ENCODE measurements at places on chromosomes 4 and X. TPM values are rescaled to one million over a fixed set of nuclear protein-coding genes. Genes with fewer than 3 reads are reported as not detected.
A peak's percentile ranks its signal among the peaks of the same experiment; 100 is the strongest.

Gene SLITRK4
- polyA plus RNA-seq: 14.3 TPM

Gene TCEAL7
- polyA plus RNA-seq: 46.6 TPM

Gene TMEM154
- 2.9 TPM for polyA plus RNA-seq

Gene FHIP1A
- 6.5 TPM for polyA plus RNA-seq

- DNase-seq: no peak
Measured at GRCh38 chrX:85828771-85829170, 218.6 kb downstream of the CHM start.

DNA sequence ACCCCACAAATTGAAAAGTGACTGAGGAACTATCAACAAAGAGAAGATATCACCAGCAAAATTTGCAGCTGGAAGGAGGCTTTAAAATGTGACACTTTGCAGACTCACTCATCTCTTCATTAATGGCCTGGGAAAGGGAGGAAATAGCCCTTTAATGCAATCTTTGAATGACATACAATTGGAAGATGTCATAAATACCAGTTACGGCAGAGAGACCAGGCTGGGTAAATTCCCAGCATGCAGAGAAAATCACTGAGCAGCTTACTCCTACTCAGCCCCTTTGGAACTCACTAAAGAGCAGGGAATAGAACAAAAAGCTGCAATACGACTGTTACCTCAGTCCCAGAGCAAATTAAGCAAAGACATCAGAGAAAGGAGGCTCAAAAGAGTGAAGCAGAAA lies 238.9 kb downstream of the HS3ST1 start:
- no peak for DNase-seq

DNA sequence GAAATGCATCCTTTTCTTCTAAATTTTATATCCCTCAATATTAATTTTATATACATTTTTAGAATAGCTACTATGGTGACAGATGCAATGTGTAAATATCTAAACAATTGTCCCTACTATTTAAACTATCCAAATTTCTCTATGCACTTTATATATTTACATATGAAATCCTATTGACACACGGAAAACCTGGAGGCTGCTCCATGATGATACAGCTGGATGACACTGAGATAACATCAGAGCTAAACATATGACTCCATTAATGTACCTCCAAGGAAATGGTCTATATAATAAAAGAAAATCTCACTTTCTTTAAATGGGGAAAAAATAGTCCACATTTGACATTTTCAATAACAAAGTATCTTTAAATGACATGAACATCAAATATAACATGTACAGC lies 43.7 kb downstream of the DDX60 start:
- DNase-seq: no peak

- no peak for DNase-seq
Measured at GRCh38 chr4:138275216-138275615, 33.1 kb upstream of the SLC7A11 start.

- DNase-seq: no peak
Measured at GRCh38 chrX:153580700-153581386, 18.1 kb downstream of the CCNQ start.

GRCh38 chrX:112851806-112852205 lies 11.2 kb upstream of the AMOT start:
- no peak for DNase-seq

DNA sequence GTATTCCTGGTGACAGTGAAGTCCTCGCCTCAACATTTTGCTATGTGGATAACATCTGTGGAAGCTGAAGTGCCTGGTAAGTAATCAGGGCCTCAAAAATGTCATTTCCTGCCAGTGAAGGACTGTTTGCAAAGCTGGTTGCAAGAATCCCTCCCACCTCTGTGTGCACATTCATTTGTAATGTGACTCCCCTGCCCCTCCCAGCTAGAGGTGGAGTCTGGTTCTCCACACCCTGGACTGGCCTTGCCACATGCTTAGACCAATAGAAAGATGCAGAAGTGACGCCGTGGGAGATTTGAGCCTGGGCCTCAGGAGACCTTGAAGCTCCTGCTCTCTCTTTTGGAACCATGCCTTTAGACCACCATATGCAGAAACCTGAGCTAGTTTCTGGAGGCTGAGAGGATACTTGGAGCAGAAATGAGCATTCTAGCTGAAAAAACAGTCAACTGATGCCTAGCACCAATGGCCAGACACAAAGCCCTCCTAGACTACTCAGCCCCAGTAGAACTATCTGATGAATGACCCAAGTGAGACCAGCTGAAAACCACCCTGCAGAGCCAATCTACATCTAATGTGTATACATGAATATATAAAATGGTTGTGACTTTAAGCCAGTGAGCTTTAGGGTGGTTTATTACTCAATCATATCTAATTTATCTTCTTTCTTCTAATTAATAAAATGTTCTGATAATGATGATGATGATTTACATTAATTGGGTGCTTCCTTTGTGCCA lies 47.8 kb upstream of the CRMP1 start:
- no peak for DNase-seq

DNA sequence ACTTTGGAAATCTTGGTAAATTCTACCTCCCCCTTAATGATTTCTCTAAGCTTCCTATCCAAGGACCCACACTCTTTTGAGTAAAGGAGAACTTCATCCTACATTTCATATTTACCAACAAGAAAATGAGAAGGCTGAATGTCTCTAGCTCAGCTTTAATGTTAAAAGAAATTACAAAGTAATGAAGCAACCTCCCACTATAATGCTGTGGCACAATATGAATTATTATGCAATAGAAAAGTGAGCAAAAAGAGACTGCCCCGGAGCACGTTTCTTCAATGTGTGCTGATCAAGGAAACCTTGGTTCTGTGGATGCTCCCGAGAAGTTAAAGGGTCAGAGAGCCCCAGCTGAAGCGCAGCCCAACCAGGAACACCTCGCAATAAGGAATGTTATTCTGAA lies 9.1 kb upstream of the TBC1D1 start:
- no peak for DNase-seq

DNA sequence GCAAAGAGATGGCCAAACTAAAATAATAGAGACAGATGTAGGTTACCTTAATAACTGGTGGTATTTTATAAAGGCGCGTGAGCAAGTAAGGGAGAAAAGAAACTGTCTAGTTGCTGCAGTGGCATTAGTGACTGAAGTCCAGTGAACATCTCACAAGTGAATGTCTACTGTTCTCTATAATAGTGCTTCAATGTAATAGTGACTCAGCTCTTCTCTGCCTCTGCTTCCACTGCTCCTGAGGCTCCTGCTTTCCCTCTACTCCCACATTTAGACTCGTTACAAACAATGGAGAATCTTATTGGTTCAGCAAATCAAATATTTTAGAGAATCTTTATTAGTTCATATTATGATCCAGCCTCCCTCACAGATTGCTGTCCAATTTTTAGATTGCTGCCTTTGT lies 779.1 kb upstream of the HTR2C start:
- DNase-seq: no peak

- peak; percentile 18 for DNase-seq
Measured at GRCh38 chr4:152258804-152259708, 276.8 kb downstream of the FBXW7 start.

DNA sequence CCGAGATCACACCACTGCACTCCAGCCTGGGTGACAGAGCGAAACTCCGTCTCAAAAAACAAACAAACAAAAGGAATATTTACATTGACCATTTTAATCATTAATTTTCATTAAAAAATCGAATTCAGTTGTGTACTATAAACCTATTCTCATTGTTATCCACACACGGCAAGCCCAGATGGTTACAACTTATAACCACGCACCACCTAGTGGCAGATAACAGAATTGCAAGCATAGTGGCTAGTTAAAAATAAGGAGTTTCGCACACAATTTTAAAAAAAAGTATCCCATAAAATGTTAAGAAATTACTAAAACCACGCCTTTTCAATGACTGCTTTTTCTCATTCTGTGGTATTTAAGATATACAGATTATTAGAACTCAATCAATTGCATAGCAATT lies 25.4 kb downstream of the MBNL3 start:
- no peak for DNase-seq

DNA sequence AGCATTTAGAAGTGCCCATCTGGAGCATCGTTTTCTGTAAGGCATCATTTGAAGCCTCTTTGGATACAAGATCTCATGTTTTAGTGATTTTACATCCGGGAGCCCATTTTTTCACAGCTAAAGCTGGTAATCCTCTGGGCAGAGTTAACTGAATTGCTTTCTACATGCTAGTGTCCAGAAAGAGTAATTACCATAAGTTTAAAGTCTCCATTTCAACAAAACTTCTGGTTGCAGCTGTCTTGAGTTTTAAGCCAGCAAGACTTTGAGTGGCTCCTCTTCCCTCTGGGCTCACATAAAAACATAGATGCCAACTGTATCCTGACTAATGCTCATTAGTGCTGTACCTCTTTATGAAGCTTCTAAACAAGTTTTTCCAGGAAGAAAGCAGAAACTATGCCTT lies 65.4 kb downstream of the GPRIN3 start:
- DNase-seq: no peak

DNA sequence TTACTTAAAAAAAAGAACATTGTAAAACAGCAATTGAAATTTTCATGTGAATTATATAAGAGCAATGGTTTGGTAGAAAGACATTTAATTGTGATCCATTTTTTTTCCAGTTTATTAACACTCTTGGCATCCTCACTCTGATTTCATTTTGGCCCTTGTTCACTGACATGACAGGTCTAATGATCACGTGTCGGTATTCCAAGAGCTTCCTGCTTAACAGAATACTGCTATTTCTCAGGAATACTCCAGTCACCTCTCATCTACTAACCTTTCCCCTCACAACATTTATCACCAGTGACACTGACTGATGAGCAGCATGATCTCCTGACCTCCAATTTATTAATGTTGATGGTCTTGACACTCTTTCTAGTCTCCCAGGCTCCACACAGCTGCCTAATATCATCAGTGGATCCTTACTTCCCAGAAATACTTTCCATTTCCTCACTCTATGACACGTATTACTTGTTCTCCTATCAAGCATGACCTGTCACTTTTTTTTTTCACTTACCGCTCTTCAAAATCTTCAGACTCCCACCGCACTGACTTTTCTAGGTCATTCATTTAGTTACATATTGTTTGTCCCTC lies 847.8 kb upstream of the SLIT2 start:
- no peak for DNase-seq

- peak; percentile 67 for DNase-seq
Measured at GRCh38 chr4:78059524-78059889, 2.4 kb downstream of the FRAS1 start.

DNA sequence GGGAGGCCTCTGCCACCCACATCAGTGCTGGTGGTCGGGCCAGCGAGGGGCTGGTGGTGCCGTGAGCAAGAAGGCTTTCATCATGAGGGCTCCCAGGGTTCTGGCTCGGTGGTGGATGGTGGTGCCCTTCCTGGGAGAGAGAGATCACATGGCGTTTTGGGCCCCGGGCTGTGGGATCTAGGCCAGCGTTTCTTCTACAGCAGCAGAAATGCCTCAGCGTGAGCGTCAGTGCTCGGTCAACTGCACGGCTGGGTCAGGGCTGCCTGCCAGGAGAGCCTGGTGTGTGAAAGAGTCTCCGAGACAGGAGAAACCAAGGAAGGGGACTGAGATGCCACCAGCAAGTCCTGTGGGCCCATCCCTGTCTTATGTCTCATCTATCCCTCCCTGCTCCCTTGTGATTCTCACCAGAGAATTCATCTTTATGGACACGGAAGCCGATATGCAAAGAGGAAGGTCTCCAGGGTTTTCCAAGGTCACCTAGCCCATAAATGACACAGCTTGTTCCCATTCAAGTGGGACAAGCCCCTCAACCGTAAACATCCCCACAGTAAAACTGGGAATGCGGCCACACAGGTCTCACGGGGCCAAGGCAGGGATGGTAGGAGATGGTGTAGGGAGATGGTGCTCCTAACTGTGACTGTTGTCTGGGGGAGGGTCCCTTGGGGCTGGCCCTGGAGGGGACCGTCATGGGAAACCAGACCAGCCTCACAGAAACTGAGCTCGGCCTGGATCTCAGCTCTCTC lies 99.2 kb downstream of the SORCS2 start:
- DNase-seq: no peak

GRCh38 chr4:1043651-1044468 lies 32.4 kb downstream of the FGFRL1 start:
- no peak for DNase-seq

GRCh38 chr4:140312100-140312499 lies 61.3 kb upstream of the SCOC start:
- DNase-seq: no peak

Measured in right renal pelvis (tissue), 4 donors.